ENCODE measurements at places on chromosomes 3 and 15.

DNA sequence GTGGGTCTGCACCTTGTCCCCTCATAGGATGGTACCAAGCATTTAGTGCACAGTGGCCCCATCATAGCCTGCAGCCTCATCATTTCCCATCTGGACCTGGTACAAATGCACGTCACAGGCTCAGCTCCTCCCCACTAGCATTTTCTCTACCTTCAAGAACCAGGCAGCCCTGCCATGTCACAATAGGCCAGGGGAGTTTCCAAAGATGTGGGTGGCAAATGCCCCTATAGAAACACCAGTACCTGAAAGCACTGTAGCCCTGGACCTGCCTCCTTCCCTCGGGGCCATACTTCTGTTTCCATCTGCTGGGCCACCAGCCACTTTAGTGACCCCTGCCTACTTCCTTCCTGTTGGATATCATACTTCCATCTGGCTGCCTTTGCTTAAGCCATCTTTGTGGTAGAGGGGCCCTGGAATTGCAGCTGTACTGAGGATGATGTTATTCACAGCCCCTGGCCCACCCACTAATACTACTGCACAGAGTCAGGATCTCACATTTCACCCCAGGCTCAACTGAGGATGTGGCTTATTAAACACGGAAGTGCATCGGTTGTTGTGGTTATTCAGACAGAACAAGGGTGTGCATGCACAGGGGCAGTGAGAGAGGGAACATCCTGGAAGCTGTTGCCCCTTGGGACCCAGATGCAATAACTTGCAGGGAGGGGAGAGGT, 3.8 kb downstream of the TCTA start:
- no peak for DNase-seq

DNA sequence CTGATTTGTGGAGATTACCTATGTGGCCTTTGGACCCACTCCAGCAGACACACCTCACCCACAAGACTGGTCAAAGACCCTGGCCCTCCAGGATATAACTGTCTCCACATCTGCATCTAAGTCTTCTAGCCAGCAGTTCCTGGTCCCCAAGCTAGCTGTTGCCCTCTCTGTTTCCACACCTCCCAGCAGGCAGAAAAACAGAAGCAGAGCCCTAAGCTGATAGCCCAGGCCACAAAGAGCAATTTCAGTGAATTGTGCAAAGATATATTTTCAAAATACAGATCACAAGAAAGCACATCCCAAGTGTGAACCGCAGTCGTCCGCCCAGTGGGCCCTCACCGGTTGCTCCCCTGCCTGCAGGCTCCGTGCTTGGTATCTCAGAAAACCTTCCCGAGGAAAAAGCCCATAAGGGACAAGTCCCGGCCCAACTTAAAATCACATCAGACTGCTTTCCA, 2.6 kb downstream of the TNIK start:
- no peak for DNase-seq

DNA sequence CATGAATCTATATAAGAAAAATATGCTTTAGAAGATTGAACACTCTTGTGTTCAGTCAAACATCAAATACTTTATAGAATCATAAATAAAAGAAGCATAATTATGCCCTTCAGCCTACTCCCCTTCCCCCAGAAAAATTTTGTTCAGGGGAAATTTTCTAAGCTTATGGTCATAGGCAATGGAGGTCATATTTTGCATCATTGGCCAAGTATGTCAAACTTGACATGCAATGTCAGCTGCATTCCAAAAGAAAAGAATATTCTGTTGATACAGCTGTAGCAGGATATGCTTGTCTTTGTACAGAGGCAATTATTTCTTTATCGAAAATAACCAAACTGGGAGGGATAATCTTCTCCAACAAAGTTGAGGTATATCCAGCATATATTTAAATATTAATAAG, 328.2 kb downstream of the ZIC1 start:
- DNase-seq: no peak

GRCh38 chr15:38041576-38041975, 107.1 kb downstream of the TMCO5A start:
- peak; percentile 78 for DNase-seq

DNA sequence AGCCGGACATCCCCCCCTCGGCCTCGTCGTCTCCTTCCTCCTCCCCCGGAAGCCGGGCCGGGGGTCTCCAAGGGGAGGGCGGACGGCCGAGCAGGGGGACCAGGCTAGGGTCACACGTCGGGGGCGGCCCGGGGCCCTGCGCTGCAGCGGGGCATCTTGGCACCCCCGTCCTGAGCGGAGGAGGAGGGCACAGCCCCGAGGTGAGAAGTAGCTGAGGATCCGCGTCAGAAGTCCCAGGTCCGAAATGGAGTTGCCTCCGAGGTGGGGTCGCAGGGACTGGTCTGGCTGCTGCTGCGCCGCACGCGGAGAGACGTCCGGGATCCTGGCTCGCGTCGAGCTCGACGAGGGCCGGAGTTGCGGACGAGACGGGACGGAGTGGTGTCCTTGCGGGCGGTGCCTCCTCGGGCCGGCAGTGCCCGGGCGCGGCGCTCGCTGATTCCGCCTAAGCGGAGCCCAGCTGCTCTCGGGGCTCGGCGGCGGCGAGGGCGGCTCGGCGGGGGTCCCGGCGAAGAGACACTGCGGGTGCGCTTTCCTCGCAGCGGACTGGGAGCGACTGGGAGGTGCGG, at the start of gene ADCY5:
ADCY5 (minus strand) TSS at position 555 of the 566 bp plus-strand sequence; CDS start at position 10, 545 bp downstream.
- DNase-seq: no peak

- DNase-seq: peak; percentile 26
These were observed 535.6 kb upstream of the AGTR1 start for GRCh38 chr3:148162132-148162531.

DNA sequence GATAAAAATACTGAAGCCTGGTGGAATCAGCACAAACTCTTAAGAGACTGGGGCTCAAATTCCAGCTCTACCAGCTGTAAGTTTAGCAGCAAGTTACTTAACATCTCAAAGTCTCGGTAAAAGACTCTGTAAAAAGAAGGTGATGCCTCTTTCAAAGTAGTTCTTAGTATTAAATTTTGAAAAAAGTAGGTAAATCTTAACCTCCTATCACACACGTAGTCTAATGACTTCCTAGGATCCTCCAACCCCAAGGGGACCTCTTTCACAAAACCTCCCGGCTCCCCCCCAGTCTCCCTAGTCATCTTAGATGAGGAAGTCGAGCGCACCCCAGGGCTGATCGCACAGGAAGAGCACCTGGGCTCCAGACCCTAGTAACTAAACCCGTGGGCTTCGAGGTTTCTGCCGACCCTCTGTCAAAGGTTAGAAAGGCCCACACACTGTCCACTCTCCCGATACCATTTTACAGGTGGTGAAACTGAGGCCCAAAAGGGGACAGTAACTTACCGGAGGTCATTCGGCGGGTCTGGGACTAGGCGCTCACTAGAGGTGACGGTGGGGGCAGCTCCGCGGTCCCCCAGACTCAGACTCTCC, 427 bp downstream of the MBD4 start:
- peak; percentile 18 for DNase-seq

DNA sequence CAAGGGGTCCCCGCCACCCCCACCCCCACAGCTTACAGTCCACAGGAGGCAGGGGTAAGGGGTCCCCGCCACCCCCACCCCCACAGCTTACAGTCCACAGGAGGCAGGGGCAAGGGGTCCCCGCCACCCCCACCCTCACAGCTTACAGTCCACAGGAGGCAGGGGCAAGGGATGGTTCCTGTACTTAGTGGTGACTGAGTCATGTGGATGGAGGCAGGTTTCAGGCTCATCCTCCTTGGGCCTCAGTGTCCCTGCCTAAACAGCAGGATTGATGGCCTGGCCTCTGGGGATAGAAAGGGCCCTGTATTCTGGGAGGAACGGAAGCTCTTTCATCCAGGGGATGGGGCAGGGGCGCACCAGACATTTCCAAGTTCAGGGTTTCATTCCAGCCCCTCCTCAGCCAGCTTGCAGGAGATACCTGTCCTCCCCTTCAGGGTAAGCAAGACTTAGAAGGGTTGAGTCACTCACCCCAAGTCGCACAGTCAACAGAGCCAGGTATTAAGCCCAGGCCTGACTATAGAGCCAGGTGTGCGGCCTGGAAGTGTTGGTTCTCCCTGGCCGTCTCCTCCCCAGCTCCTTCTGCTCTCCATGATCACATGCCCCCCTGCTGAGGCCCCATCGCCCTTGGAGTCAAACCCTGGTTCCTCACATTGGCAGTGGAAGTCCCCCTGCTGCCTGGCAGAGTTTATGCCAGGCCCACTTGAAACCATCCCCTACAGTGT, 12.5 kb downstream of the CSK start:
- DNase-seq: no peak

DNA sequence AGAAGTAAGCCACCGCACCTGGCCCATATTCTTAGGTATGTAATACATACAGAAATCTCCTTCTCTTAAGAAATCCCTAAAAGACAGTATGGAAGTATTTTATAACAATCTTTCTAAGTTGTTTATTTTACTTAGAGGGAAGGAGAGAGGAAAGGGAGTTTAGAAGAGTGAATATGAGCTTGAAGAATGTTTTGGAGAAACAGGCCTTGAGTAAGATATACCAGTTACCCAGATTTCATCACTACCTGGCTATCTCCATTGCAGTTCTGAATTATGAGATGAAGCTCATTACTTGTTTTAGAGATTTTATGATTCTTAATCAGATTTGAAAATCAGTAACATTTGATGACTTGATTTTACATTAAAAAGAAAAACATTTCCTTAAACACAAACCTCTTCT, 71.9 kb downstream of the DCUN1D1 start:
- peak; percentile 36 for DNase-seq

GRCh38 chr3:168094580-168094876, 1.2 kb downstream of the GOLIM4 start:
- no peak for DNase-seq

DNA sequence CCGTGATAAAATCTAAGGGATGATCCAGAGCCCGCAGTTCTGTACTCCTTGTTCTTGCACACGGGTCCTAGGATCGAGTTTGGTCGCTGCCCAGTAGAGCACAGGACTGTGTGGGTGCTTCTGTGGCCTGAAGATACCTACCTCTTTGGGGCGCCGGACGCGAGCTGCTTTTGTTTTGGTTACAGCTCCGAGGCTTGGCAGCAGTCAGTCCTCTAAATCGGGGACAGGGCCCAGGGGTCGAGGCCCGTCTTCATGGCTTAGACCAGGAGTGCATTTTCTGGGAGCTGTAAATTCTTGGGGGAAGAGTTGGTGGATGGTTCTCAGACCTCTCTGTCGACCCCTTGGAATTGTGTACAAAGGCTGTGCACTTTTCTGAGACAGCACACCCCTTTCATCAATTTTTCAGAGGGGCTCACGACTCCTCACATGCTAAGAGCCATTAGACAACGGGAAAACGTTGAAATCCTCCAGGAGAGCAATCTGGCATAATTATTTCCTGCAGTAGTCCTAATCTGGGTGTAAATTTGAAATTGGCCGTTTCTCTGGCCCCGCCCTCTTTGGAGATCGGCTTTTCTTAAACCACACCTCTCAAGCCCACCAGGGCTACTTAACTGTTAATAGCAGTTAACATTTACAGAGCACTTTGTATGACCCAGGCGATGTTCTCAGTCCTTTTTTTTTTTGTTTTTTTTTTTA, 928 bp downstream of the CEP97 start:
- DNase-seq: no peak

- DNase-seq: no peak
These were observed 4.4 kb downstream of the SH3BP5 start for GRCh38 chr3:15327941-15328340.

DNA sequence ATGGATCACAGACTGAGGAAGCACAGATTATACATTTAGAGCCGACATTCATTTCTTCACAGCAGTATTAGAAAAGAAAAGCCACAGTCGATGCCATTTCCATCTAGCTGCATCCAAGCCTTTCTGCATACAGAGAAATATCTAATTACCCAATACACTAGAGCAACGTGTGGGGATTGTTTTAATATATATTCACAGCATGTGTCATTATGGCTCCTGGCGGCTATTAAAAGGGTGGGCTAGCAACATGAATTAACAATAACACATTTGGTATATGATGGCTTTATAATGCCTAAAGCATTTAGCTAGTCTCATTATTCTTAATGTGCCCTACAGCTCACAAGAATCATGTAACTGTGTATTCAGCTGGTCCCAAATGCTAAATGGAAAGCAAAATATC, 1030.5 kb downstream of the FHIT start:
- DNase-seq: no peak

- DNase-seq: no peak
These were observed 14.5 kb downstream of the NR1I2 start for GRCh38 chr3:119796368-119796767.

DNA sequence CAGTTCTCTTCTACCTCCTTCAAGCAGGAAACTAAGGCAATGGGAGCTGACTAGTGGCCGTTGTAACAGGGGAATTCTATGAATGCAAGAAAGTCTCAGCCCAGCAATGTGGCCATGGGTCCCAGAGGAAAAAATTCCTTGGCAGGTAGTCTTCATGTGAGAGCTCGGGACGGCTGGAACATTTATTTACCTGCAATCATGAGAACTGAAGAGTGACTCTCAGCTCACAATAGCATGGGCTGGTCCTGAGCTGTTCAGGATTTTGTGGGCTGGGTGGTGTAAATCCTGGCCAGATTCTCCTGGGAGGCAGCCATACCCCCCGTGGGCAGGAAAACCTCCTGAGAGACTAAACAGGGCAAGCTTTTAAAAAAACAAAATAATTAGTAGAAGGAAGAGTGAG, 330.3 kb upstream of the CTNNB1 start:
- no peak for DNase-seq

GRCh38 chr3:13189639-13190377, 116.6 kb upstream of the IQSEC1 start:
- no peak for DNase-seq

- no peak for DNase-seq
These were observed 112.2 kb upstream of the MEF2A start for GRCh38 chr15:99453637-99454030.

DNA sequence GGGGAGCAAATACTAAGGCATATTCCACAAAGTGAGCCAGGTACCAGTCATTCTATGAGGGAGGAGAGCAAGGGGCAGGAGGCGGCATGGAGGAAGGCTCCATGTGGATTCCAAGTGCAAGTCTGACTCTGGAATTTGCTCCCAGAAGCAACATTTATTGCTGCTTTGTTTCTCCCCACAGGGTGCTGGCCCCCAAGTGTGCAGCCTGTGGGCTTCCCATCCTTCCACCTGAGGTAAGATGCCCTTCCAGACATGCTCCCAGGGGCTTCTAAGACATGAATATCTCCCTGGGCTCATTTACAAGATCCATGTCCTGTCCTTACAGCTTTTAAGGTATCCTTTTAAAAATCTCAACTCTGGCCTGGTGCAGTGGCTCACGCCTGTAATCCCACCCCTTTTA, 15.9 kb upstream of the SACM1L start:
- DNase-seq: no peak

Measured in HCEC 1CT (cell line).